Urinary bladder (tissue), 4 donors: ENCODE measurements at places on chromosomes 3 and 15. TPM values are rescaled to one million over a fixed set of nuclear protein-coding genes. Genes with fewer than 3 reads are reported as not detected.

LNP1 gene
- total RNA-seq: 12.3 TPM

GPR156 gene
- 2.0 TPM for total RNA-seq

TMEM62 gene
- 22.6 TPM for total RNA-seq

CBLB gene
- 126 TPM for total RNA-seq

P2RY14 gene
- 2.6 TPM for total RNA-seq

GADL1 gene
- 2.3 TPM for total RNA-seq

C3orf49 gene
- total RNA-seq: not detected

FBXW12 gene
- 0.32 TPM for total RNA-seq

ISLR gene
- 110 TPM for total RNA-seq

DNAH12 gene
- 0.37 TPM for total RNA-seq

ITIH1 gene
- total RNA-seq: not detected

HEXA gene
- total RNA-seq: 64.0 TPM

CCR9 gene
- not detected for total RNA-seq

NOX5 gene
- 0.16 TPM for total RNA-seq

C3orf85 gene
- not detected for total RNA-seq

OR5H14 gene
- total RNA-seq: not detected

PCLAF gene
- 41.5 TPM for total RNA-seq

FEZF2 gene
- not detected for total RNA-seq

CPEB1 gene
- 4.7 TPM for total RNA-seq

C3orf22 gene
- total RNA-seq: not detected

SCG5 gene
- 14.9 TPM for total RNA-seq

ZNF620 gene
- 5.3 TPM for total RNA-seq

NANOGP8 gene
- 0.53 TPM for total RNA-seq

ADCY5 gene
- total RNA-seq: 25.1 TPM
